ENCODE measurements at places on chromosomes 12 and 14.
A peak's percentile ranks its signal among the peaks of the same experiment; 100 is the strongest.

- no peak for DNase-seq
These were observed 3.1 kb downstream of the ZBTB42 start for GRCh38 chr14:104803912-104804410.

DNA sequence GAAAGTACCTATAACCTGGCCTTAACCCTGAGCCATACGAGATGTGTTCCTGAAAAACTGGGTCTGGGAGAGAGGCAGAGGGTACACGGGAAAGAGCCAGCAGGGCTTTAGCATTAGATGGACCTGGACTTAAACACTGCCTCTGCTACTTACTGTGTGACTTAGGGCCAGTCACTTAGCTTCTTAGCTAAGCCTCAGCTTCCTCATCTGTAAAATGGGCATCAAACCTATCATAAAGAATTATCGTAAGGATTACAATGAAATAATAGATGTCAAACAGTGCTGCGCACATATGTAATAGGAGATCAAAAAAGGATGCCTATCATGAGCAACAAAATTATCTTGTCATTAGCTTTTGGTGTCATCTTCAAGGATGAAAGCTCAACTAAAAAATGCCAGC, 23.6 kb downstream of the ANAPC5 start:
- DNase-seq, result no peak

GRCh38 chr12:127290251-127290650, 976.7 kb upstream of the TMEM132C start:
- DNase-seq, result no peak

GRCh38 chr14:50082784-50083466, 33.4 kb downstream of the VCPKMT start:
- no peak for DNase-seq

DNA sequence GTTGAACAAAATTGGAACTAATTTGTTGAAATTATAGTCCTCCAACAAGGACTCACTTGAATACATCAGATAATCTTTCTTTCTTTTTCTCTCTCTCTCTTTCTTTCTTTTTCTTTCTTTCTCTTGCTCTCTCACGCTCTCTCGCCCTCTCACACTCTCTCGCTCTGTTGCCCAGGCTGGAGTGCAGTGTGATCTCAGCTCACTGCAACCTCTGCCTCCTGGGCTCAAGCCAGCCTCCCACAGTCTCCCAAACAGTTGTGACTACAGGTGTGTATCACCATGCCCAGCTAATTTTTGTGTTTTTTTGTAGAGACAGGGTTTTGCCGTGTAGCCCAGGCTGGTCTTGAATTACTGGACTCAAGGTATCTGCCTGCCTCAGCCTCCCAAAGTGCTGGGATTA, 22.8 kb downstream of the WDR20 start:
- DNase-seq, result no peak

GRCh38 chr12:32755051-32755653, 545 bp downstream of the YARS2 start:
- peak; percentile 62 for DNase-seq

- DNase-seq, result no peak
These were observed 39.5 kb downstream of the L2HGDH start for GRCh38 chr14:50272498-50272897.

- no peak for DNase-seq
These were observed 217.3 kb upstream of the EEA1 start for GRCh38 chr12:93146263-93146939.

DNA sequence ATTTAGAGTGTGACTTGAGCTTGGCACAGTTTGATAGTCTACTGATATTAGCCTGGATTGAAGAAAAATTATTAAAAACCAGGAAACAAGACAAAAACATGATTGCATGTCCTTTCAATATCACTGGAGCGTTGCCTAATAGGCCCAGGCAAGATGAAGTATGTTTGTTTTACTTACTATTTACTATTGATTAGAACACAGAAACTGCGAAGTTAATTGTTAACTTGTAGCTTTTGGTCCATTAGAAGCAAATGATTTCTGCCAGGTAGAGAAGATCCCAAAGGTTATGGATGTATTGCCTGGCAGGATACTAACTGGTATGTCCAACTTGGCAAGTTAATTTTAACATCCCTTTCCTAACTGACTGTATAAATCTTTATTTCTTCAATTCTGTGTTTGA, 268.9 kb downstream of the ETNK1 start:
- DNase-seq, result no peak

GRCh38 chr12:64063121-64063520, 159.0 kb downstream of the KICS2 start:
- DNase-seq, result no peak

Measured in NCI-H446 (cell line).